BJ (cell line): ENCODE measurements at places on chromosomes 4 and X.

DNA sequence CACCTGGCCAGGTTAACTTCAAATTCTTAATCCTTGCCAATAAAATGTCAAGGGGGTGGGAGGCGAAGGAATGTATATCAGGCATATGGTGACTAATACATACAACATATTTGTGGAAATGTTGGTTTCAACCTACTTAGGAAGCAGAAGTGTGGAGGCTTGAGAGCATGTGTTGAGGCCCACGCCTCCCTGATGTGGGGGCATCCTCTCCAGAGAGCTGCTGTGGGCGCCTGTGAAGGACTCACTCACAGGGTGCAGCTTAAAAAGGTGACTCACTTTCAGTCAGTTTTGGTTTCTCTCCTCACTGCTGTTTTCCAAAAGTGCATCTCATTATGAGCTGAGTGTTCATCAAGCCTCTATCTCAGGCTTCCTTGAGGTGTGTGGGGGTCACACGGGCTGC is 27.5 kb downstream of the LNX1 start:
- DNase-seq = no peak

GRCh38 chrX:46179748-46180147 is 365.5 kb downstream of the ZNF674 start:
- no peak for DNase-seq

GRCh38 chrX:57528670-57529255 is 63.0 kb upstream of the ZXDB start:
- DNase-seq = no peak

- DNase-seq = no peak
Observed at GRCh38 chr4:66451741-66452140, 781.5 kb upstream of the EPHA5 start.

- DNase-seq = no peak
Observed at GRCh38 chr4:6873792-6874461, 35.7 kb upstream of the TBC1D14 start.

GRCh38 chrX:97431281-97431680 is 547.6 kb downstream of the RPA4 start:
- no peak for DNase-seq

DNA sequence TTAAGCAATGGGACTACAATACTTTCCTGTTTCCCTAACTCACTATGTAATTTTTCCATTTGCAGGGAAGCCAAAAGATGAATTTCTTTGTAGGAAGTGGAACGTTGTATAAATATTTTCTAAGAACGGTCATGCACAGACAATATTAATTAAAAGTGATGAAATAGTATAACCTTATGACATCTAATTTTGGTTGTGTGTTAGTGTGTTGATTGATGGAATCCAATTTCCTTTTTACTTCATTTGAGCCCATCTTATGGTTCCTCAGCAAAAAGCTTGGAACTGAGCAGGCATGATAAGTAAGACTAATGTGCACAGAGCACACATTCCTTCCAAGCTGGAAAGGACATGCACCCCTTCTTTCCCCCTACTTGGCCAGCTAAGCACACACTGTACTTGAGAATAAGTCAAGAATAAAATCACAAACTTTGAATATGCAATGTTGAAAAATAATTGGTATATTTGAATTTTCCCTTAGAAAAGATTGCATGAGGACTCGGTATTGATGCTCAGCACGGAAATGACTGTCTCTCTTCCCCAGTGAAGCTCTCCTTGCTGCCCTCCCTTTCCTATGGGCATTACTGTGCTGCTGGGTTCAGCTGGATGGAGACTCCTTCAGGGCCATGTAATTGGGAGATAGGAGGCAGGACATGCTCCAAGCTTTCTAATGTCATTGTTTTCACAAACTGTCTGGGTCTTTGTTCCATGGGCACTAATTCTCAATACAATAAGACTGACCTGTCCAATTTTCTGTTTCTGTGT is 19.2 kb upstream of the PDLIM3 start:
- no peak for DNase-seq

DNA sequence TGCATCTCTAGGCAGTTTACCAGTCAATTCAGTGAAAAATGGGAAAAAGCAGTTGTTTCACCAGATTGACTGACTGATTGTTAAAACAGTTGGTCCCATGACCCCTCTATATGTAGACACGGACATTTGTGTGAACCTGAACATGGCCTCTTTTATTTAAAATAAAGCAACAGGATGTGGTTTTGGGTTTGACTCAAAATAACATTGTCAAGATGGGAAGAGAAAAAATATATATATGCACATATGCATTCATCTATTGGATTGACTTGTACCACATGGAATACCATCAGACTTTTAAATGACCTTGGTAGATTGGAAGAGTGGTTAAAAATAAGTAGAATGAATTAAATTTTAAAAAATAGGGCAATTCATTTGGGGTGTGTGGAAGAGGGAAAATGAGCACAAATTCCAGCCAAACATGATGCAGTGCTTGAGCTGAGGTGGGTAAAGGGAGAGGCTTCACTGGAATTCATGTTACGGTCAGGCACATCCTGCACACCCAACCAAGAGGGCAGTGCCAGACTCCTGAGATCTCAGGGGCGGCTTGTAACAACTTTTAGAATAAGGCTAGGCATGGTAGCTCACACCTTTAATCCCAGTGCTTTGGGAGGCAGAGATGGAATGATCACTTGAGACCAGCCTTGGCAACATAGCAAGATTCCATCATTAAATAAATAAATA is 560.7 kb upstream of the TENM3 start:
- DNase-seq = no peak

DNA sequence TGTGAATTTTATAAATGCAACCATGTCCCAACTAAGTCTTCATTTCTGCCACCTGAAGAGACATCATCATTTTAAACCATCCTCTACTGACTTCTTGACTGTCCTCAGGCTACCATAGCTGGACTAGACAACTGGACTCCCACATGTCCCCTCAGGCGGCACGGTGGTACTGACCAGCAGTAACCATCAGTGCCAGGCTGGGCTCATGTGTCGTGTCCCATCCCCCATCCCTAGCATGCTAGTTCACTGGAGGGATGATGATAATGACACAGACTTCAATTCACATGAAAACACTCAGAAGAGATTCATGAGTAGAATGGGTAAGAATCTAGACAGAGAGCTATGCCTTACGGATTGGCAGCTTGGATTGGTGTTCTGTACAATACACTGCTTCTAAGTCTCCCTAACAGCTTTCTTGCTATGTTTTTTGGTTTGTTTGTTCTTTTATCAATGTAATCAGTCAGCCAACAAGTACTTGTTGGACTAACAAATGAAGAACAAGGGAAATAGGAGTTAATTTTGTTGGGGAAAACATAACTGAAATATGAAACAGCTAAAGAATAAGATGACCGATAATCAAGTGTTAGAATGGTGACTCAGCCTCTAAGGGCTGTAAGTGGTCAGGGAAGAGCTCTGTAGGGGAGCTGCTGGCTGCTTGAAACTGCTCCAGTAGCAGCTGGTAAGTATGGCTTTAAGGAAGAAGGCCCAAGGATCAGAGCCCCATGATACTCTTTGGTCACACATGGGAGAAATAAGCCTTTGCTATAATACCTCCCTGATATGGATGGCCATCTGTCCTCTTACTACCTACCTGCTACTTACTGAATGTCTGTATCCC is 10.3 kb downstream of the ZDHHC9 start:
- DNase-seq = peak; percentile 10

GRCh38 chr4:174066611-174067205 is 216.8 kb downstream of the FBXO8 start:
- no peak for DNase-seq

DNA sequence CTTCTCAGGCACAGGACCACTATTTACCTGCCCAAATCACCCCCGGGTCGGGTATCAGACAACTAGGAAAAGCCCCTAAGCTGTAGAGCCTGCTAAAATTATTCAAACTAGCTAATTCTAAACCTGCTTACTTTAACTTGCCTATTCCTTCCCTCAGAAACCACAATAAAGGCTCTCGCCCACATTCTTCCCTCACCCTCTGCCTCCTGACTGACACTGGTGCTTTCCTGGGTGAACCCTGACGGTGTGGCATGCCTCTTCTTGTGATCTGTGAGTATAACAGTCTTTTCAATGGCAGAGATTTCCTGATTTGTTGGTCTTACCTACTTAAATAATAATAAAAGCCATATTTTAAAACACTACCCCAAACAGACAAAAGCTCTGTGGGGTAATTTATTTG is 242.1 kb upstream of the ZCCHC13 start:
- no peak for DNase-seq

DNA sequence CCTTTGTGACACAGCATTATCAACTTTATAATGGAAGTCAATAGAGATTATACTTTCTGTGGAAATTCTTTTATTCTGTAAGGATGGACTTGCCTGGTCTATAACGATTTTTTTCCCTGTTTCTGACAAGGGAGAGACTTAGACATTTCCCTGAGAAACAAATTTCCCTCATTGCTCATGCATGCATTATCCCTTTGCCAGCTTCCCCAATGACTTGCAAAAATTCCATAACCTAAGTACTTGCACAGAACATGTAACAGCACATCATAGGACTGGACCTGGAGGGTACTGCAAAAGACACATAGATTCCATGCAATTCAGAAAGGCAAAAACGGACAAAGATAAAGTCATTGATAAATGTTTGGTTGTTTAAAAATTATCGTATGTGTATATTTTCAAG is 166.7 kb downstream of the FHIP1A start:
- DNase-seq = no peak

GRCh38 chr4:20364969-20365368 is 113.3 kb downstream of the SLIT2 start:
- no peak for DNase-seq

- DNase-seq = no peak
Observed at GRCh38 chrX:72280321-72280845, 3.3 kb upstream of the RPS4X start.

- no peak for DNase-seq
Observed at GRCh38 chr4:180377741-180378140, 1865.5 kb upstream of the TENM3 start.

- DNase-seq = no peak
Observed at GRCh38 chrX:77444545-77444944, 2.6 kb upstream of the FGF16 start.
